ENCODE measurements at places on chromosomes 4 and X. TPM values are rescaled to one million over a fixed set of nuclear protein-coding genes. Genes with fewer than 3 reads are reported as not detected.

GRCh38 chrX:133249266-133250058 lies 31.3 kb upstream of the TFDP3 start:
- DNase-seq = no peak

DNA sequence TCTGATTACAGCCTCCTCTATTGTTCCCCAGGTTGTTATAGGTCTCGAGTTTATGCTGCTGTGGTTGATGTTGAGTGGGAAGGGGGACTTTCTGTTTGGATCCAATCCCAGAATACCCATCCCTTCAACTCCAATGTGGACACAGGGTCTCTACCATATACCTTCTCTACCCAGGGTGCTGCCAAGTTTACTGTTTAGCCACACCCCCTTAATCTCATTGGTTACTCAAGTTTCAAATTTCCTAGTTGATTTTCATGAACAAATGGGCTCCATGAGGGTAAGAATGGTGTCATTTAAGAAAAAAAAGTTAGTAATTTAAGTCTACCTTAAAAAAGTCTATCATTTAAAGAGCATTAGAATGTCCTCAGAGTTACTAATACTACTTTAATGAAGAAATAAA lies 3.6 kb upstream of the SPP1 start:
- DNase-seq = no peak

GRCh38 chrX:119990556-119991004 lies 47.0 kb upstream of the NKAP start:
- DNase-seq = no peak

DNA sequence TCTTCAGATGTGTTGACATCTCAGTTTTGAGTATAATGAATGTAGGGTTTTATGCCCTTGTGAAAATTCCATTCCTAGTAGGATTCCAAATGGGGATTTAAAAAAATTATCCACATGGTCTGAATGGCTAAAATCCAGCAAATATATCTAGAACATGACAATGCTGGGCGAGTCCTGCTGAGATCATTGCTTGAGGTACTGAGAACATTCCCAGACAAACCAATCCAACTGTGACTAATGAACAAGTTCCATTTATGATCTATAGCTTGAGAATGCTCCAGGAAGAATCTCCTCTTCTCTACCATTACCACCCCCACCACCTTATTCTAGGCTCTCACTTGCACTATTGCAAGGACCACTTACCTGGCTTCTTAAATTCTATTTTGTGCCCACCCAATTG lies 77.2 kb upstream of the IL1RAPL2 start:
- no peak for DNase-seq

- DNase-seq = no peak
Measured at GRCh38 chr4:37467824-37468223, 218.4 kb downstream of the RELL1 start.

DNA sequence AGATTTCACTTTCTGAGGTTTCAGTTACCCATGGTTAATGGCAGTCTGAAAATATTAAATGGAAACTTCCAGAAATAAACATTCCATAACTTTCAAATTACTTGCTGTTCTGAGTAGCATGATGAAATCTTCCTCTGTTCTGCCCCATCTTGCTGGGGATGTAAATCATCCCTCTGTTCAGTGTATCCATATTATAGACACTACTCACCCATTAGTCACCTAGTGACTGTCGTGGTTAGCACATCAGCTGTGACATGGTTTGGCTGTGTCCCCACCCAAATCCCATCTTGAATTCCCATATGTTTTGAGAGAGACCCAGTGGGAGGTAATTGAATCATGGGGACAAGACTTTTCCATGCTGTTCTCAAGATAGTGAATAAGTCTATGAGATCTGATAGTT lies 125.5 kb upstream of the GIMD1 start:
- no peak for DNase-seq

GRCh38 chrX:72399816-72400215 lies 94.1 kb upstream of the CITED1 start:
- no peak for DNase-seq

DNA sequence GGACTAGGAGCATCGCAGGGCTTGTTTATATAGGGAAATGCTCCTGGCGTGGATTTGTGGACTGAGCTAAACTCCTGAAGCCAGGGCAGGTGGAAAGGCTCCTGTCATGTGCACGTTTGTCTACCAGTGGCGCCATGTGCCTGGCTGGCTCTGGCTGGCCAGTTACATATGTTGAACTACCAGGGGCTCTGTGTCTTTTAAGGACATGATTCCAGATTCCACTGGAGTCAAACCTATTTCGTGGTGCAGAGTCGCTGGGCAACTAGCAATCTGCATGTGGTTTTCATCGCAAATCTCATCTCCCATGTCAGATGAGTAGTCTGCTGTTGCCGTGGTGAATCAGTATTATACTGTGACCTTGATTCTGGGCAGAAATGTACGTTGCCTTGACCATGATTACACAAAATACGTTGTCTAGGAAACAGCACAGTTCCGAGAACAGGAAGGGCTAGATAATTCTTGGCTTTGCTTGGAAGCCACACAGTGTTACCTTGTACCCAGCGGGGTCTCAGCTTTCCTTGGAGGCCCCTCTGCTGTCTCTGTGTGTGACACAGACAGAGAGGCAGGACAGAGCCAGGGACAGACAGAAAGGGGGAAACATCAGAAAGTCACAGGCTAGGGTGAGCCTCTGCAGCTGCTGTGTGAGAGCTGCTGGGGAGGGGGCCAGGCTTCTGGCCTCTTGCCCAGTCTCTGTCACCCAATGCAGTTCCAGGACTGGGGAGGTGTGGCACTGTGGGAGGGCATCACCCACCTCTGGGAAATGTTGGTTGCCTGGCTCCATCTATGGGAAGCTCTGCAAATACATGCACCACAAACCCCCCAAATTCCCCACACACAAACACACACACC lies 19.2 kb downstream of the PNMA6E start:
- DNase-seq = no peak

- no peak for DNase-seq
Measured at GRCh38 chr4:128163177-128164117, 102.3 kb downstream of the LARP1B start.

DNA sequence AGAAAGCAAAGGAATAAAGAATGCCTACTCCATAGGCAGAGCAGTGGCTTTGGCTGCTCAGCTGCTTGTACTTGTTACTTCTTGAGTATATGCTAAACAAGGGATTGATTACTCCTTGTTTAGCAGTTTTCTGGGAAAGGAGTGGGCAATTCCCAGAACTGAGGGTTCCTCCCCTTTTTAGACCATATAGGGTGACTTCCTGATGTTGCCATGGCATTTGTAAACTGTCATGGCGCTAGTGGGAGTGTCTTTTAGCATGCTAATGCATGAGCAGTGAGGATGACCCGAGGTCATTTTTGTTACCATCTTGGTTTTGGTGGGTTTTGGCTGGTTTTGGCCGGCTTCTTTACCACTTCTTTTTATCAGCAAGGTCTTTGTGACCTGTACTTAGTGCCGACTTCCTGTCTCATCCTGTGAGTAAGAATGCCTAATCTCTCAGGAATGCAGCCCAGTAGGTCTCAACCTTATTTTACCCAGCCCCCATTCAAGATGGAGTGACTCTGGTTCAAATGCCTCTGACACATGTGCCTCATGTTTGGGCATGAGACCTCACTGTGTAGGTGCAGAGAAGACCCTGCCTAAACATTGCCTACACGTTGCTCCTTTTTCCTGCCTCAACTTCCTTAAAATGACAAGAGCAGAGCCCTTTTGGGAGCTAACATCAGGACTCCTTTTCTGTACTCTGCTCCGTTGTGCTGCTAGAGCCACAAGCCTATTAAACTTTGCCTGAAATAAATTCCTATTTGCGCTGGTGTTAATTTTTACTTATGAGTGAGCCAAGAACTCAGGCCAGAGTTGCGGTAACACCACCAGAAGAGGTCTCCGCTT lies 21.0 kb upstream of the UBA6 start:
- no peak for DNase-seq

DNA sequence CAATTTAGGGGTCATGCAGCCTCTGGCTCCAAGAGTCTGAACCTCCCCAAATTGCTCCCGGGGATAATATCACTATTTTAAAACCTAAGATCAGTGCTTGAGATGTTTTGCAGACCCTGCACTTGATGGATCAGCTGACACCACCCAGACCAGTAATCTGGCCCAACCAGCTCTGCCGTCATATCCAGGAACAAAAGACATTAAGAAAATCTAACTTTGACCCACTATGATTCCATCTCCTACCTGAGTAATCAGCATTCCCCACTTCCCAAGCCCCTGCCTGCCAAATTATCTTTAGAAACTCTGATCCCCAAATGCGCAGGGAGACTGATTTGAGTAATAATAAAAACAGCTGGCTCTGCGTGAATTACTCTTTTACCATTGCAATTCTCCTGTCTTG lies 34.4 kb upstream of the CCNG2 start:
- no peak for DNase-seq

DNA sequence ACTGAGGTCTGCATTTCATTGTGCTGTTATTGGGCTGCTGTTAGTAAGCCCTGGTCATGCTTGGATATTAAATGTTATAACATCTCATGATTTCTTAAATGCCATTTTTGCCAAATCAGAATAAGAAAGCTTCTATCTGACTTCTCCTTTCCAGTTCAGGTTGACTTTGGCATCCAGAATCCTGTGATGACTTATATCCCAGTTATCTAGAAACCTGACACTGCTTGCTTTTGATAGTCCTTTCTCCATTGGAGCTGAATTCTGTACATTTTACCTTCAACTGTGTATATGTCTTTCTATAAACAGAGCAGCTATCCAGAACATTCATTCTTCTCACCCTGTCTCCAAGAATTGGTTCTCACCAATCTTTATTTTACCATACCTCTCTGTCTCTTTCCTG lies 257.7 kb upstream of the GNPDA2 start:
- no peak for DNase-seq

- no peak for DNase-seq
Measured at GRCh38 chr4:139934708-139935195, 219.2 kb downstream of the MAML3 start.

DNA sequence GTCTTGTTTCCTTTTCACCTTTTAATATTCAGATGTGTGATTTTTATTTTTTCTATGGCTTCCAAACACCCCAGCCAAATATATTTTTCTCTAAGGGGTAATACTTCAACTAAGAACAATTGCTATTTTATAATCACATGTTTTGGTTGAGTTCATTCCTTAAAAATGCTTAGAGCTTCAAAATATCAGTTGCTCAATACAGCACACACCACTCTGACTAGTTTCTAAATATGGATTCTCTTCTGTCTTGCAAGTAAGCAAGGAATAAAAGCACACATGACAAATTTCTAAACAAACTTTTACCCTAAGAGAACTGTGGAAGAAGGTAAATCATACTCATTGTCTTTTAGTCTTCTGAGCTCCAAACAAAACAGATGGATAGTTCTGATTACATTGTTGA lies 27.2 kb downstream of the ANTXR2 start:
- no peak for DNase-seq

DNA sequence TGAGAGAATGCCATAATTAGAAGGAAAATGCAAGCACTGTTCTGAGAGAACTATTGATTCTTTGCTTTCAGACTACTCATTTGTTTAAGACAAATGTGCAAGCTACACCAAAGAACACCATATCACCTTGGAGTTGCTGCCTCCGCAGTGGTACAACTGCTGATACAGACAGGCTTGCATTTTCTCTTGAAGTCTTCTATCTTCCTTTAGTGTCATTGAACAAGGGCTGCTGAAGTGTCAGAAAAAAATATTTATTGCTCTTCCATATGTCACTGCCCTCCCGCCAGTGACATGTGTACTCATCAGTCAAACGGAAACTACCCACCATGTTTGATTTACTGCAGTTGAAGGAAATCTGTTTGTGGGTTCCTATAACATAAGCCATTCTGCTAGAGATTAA lies 318.3 kb upstream of the MAGEB18 start:
- DNase-seq = no peak

- DNase-seq = no peak
Measured at GRCh38 chrX:72245461-72246089, 6.7 kb upstream of the ERCC6L start.

DNA sequence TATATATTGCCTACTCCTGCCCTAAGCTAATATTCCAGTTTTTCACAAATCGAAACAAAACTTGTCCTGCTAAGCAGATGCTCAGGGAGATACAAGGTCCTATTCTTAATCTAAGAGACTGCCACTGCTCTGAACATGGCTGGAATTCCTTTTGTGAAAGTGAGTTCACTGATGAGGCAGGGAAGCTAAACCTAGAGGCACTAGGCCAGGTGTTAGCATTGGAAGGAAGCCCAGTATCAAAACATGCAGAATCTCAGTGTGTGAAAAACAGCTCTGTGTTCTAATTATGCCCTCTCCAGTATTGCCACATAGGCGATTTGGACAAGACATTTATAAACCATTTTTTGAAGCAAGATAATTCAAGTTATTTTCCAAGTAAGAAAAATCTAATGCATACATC lies 47.6 kb downstream of the ABCG2 start:
- DNase-seq = no peak

Gene FAM47A
- total RNA-seq = not detected

DNA sequence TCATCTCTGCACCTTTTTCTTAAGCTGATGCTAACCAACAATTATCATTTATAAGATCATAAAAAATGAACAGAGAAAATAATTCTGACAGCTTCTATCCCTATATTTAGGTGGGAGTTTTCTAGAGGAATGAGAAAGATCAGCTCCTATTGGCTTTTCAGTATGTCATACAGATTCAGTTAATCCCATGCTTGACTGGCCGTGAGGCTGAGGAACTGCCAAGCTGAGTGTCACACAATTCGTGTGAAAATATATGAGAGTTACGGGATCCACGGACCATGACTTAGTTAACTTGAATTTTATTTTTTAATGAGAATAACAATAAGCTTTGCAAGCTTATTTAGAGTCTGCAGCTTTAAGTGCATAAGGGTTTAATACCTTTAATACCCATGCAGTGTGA lies 37.5 kb downstream of the PHEX start:
- DNase-seq = no peak

- DNase-seq = no peak
Measured at GRCh38 chr4:48585401-48585800, 95.3 kb downstream of the ZAR1 start.
